ENCODE measurements at places on chromosomes 4 and X.

GRCh38 chr4:186414390-186414789 lies 141.0 kb downstream of the MTNR1A start:
- DNase-seq: no peak

DNA sequence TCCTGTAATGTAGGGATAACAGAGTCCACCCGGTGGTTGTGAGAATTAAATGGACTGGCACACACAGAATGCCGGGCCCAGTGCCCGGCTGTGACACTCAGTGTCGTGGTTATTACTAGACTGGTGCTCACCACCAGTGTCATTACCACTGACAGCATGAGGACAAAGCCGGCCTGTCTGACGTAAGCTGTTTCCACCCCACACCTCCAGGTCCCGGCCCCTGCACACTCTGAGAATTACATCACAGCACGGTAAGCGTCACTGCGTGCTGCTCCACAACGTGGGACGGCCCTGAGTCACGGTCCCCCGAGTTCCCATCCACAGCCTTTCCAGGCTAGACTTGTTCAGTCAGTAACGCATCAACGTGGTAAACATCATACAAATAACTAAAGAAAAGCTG lies 22.9 kb downstream of the FAT1 start:
- no peak for DNase-seq

DNA sequence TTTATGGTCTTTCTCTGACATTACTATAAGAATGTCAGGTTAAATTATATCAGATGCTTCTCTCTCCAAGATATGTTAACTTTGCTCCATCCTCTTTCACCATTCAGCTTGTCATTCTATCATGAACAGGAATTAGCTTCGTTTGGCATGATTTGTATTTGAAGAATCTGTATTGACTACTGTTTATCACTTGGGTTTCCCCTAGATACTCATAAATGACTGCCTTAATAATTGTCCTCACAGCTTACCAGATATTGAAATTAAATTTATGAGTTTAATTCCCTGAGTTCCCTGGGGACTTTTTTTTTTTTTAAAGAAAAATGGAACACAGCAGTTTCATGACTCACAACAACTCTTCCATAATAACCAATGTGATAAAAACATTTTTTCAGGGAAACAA lies 76.2 kb upstream of the EOLA2 start:
- DNase-seq: no peak

GRCh38 chr4:52102587-52102986 lies 51.5 kb downstream of the SPATA18 start:
- no peak for DNase-seq

- no peak for DNase-seq
Observed at GRCh38 chr4:57865264-57865663, 755.1 kb upstream of the IGFBP7 start.

DNA sequence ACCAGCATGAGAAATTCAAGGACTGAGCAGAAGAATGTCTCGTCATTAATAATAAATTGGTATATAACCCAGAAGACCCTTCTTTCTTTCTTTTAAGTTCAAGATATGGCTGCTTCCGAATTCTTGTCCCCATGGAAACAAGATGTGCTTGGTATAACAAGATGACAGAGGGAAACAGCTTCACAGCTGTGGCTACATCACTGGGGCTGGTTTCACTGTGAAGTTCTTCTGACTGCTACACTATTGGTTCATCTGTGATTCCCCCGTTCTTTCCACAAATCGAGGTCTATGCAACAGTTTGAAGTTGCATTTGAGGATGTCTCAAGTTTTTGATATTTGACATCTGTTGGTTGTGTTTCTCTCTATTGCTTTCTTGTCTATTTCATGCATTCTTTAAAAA lies 12.3 kb upstream of the DTHD1 start:
- no peak for DNase-seq

DNA sequence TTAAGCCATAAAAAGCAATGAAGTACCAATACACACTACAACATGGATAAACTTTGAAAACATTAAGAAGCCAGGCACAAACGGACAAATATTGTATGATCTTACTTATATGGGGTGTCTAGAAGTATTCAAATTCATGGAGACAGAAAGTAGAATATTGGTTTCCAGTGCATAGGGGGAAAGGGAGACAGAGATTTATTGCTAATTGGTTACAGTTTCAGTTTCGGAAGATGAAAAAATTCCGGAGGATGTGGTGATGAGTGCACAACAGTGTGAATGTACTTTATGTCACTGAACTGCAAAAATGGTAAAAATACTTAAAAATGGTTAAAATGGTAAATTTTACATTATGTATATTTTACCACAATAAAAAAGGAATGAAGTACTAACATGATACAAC lies 5.1 kb upstream of the PRDX4 start:
- no peak for DNase-seq

Measured in inflammatory macrophage (primary cell).